ENCODE measurements at places on chromosomes 3 and 15.
A peak's percentile ranks its signal among the peaks of the same experiment; 100 is the strongest.

GRCh38 chr15:47822048-47822447 lies 104.7 kb downstream of the SEMA6D start:
- no peak for DNase-seq

GRCh38 chr3:101319531-101319930 lies 844 bp downstream of the IMPG2 start:
- no peak for DNase-seq

- DNase-seq: no peak
Measured at GRCh38 chr15:38378161-38378560, 75.8 kb upstream of the FAM98B start.

GRCh38 chr3:132593947-132594323 lies 3.1 kb upstream of the ACKR4 start:
- DNase-seq: no peak

DNA sequence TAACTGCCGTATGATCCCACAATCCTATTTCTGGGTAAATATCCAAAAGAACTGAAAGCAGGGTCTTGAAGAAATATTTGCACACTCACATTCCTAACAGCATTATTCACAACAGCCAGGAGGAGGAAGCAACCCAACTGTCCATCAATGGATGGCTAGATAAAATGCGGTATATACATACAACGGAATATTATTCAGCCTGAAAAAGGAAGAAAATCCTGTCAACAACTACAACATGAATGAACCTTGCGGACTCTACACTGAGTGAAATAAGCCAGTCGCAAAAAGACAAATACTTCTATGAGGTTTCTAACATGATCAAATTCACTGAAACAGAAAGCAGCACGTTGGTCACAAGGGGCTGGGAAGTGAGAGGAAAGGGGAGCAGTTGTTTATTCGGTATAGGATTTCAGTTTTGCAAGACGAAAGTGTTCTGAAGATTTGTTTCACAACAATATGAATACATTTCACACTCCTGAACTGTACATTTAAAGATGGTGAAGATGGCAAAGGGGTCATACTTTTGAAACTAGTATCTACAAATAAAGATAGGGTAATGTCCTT lies 6.2 kb downstream of the DLG1 start:
- DNase-seq: no peak

GRCh38 chr3:43378066-43378935 lies 92.0 kb downstream of the SNRK start:
- DNase-seq: peak; percentile 44

DNA sequence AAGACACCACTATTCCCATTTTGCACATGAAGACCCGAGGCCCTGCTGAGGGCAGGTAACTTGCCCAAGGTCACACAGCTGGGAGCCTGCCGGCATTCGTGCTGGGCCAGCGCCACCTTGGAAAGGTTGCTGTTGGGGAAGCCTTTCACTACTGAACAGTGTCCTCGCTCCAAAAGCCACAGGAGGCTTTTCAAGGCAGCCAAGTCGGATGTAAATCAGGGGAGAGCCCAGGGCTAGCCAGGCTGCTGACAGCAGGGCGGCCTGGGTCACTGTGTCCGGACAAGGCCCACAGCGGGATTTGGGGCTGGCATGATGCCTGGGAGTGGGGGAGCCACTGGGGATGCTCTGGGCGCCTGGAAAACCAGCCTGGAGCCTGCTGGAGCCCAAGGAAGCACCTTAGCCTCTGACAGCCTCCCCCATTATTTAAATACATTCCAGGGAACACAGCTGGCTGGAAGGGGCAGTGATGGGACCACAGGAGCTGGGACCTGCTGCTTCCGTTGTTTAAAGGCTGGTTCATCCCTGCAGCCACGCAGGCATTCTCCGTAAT lies 10.5 kb downstream of the SLC6A6 start:
- no peak for DNase-seq

- no peak for DNase-seq
Measured at GRCh38 chr3:56469141-56469540, 874 bp upstream of the ERC2 start.

DNA sequence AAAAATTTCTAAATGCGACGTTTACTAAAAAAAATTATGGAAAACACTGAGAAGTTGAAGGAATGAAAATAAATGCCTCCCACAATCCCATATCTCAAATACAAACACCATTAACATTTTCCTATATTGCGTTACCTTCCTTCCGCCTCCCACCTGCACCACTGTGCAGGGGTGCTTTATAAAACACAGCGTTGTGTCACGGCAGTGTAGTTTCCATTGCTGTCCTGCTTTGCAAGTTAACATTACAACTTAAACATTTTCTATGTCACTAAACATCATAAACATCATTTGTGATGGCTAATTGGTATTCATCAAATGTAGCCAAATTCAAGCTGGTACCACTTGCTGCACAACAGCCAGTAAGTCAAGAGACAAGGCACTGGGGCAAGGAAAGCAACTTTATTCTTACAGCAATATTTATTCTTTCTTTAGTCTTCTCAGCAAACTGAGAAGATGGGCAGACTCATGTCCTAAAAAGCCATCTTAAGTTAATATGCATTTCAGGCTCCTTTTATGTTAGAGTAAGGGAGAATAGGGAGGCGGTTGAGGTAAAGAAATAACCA lies 12.3 kb upstream of the FETUB start:
- no peak for DNase-seq

GRCh38 chr3:136716629-136717028 lies 35.5 kb downstream of the STAG1 start:
- DNase-seq: no peak

DNA sequence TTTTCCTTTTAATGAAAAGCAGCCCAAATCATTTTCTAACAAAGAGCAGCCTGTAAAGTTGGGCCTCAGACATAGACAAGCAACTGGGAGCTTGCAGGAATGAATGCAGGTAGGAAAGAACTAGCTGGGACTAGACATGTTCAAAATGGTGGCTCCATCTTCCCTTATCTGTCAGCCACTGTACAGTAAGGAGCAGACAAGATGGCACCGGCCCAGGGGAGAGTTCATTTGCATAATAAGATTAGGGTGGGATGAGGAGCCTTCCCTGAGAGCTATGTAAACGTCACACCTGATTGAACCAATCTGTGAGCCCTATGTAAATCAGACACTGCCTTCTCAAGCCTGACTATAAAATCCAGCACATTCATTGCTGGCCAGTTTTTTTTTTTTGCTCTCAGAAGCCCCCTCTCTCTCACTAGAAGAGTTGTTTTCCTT lies 59.7 kb upstream of the GK5 start:
- DNase-seq: no peak

DNA sequence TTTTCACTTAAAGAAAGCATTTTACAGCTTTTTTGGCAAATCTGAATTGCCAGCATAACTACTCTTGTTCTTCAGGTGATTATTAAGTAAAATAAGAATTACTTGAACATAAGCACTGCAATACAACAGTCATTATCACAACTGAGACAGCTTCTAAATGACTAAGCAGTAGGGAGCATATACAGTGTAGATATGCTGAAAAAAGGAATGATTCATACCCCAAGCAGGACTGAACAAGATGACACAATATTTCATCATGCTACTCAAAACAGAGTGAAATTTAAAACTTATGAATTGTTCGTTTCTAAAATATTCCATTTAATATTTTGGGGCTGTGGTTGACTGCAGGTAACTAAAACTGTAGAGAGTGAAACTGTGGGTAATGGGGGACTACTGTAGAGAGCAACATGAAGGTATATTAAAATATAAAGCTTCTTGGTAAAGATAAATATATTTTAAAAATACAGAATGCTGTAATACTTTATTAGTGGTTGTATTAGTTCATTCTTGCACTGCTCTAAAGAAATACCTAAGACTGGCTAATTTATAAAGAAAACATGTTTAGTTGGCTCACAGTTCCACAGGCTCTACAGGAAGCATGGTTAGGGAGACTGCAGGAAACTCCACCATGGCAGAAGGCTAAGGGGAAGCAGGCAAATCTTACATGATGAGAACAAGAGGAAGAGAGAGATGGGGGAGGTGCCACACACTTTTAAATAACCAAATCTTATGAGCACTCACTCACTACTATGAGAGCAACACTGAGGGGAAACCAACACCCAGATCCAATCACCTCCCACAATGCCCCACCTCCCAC lies 84.8 kb downstream of the DCLK3 start:
- no peak for DNase-seq

GRCh38 chr3:157551961-157552360 lies 48.7 kb upstream of the VEPH1 start:
- DNase-seq: no peak

- no peak for DNase-seq
Measured at GRCh38 chr3:148367756-148368155, 329.9 kb upstream of the AGTR1 start.

- no peak for DNase-seq
Measured at GRCh38 chr3:29279286-29279685, 1.6 kb upstream of the RBMS3 start.

GRCh38 chr3:33313331-33313730 lies 36.1 kb downstream of the FBXL2 start:
- no peak for DNase-seq

- no peak for DNase-seq
Measured at GRCh38 chr3:112738366-112738765, 97.4 kb upstream of the CCDC80 start.

DNA sequence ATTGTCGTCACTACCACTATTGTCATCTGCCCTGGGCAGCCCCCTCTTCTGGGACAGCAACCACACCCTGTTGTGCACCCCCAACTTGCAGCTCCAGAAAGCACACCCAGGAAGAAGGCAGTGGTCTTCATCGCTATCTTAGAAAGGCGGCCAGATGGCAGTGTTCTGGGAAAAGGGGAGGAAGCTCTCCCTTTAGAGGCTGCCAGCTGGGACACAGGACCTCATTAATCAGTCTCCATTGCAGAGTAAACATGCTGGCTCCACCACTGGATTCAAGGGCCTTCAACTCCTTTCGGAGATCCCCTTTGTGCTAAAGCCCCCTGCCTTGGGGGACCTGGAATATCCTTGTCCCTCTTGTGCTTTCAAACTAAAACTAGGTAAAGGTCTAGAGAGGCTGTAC lies 199.3 kb upstream of the LINGO1 start:
- no peak for DNase-seq

DNA sequence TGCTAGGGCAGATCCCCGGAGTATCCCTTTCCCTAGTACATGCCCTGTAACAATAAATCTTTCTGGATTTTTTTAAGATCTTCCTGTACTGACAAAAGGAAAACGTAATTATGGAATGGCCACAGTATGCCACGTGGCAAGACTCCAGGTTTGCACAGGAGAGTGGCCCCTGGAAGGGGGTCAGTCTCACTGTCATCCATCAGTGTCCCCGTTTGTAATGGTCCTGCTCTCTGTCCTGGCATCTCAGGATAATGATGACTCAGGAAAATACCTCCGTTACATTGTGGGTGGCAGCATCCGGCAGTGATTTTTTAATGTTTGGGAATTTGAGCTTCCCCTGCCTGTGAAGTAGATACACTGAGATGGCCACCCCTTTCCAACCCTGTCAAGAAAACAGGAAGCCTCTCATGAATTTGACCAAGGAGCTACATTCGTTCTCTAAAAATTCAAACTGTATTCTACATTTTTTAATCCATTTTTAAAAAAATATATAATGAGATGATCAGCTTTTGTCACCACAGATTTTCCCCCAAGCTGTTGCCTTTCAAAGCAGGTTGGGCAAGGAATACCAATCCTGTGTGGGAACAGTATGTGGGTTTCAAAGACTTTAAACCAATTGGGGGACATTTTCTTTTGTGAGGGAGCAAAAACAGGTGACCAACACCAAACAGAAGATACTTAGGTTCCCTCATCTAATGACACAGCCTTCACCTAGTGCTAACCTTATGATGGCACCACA lies 110.4 kb downstream of the C3orf70 start:
- no peak for DNase-seq

DNA sequence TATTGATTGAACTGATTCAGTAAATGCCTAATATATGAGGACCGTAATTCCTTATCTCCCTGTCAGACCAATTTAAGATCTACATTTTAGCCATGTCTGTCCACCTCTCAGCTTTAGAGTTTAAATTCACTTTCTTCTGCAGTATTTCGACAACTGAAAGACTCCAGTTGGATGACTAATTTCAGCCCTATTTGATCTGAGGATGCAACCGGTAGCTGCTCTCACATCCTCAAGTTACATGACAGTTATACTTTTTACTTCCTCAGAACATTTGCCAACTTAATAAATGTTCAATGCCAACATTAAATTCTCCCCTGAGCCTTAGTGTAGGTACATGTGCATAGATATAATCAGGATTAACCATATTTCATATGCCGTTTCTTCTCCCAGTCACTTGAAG lies 2.5 kb upstream of the HHLA2 start:
- no peak for DNase-seq

DNA sequence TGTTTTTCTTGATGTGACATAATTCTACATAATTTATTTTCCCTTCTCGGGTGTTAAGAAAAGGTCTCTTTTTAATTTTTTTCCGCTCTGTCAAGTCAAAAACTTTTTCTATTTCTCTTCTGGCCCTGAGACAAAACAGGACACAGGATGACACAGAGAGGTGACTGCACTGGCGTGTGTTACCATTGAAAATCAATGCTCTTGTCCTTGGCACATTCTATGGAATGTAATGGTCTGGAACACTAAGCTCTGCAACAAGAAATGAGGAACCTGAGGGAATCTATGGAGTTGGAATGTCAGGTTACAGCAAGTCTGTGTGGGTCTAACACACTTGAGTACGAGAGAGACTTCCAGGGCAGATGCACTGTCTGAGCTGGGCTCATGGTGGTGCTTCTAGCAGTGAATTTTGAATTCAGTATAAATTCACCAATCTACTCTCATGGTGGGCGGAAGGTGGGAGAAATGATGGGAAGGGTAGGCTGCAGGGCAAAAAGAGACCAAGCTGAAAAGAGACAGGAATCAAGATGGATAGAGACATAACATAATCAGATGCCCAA lies 508.3 kb downstream of the TUSC7 start:
- DNase-seq: no peak

DNA sequence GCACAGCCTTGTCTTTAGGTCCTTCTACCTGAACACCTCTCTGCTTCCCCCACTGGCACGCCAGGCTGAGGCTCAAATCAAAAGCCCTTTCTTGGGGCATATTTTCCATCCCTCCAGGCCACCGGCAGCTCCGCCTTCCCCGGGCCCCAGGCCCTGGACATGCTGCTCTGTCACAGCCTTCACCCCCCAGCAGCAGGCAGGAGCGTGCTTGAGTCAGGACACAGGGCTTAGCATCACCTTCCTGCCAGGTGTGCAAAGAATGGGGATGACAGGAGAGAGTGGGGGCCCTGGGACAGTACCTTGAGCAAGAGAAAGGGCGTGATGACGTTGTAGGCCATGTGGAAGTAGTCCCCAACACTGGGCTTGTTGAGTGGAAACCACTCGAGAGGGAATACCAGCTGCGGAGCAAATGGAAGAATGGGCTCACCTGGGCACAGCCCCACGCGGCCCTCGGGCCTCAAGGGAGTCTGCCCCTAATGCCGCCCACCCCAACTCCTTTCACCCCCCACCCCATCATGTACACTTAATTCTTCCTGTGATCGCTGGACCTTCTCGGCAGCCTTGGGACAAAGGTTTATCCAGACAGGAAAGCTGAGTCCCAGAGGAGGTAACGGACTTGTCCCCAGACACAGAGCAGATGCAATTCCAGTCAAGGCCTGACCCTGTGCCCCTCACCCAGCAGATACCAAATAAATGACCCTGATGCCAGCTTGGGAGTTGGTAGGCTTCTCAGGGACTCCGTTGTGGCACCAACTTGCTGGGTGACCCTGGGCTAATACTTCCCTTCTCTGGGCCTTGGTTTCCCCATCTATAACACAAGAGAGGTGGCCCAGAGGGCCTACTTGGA lies 9.1 kb upstream of the CALML4 start:
- DNase-seq: no peak

GRCh38 chr15:88651136-88651732 lies 12.4 kb downstream of the ISG20 start:
- DNase-seq: no peak

GRCh38 chr3:106590216-106590615 lies 721.4 kb upstream of the CBLB start:
- DNase-seq: no peak

GRCh38 chr3:168416446-168416845 lies 320.7 kb upstream of the GOLIM4 start:
- DNase-seq: no peak

Data from stimulated activated CD4-positive, alpha-beta T cell treated with anti-CD3 and anti-CD28 coated beads, Interleukin-1b, Interleukin-23, amount 100 ng/mL, for 24 hours (primary cell).